AG10803 (cell line): ENCODE measurements at places on chromosomes 2 and 18.

GRCh38 chr2:183838295-183838694 is 714.1 kb downstream of the NUP35 start:
- no peak for DNase-seq

DNA sequence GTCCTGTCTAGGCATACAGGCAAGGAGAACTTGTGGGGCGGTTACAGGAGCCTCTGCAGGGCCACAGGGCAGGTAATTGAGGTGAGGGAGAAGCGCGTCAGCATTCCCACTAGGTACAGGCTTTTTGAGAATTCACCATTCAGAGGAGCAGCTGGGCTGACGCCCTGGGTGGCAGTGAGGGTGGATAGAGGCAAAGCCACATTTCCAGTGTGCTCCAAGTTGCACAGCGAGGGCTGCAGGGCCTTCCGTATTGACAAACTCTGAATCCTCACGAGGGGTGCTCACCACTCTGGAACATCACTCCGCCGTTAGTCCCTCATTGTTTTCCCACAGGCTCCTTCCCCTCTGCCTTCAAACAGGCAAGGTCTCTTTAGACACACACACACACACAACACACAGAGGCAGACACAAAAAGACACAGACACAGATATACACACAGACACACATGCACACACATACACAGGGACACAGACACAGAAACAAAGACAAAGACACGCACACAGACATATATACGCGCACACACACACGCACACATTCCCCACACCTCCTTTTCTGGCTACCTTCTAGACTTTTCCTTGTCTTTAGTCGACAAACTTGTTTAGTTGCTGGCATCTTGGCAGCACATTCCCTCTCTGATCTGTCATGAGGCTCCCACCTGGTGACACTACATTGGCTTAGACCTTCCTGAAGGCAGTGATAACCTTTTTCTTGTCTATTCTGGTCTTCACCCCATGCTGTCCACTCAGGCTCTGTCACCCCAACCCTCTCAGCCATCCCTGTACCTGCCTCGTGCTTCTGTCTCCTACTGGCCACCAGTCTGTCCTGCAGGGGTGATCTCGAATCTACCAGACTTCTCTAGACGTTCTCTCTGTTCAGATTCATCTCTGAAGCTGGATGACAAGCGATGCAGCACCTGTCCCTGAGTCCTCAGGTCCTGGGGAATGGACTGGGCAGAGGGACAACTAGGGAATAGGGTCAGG is 136.8 kb downstream of the ALPK2 start:
- no peak for DNase-seq

- no peak for DNase-seq
Observed at GRCh38 chr2:30287857-30288513, 56.7 kb downstream of the LBH start.

GRCh38 chr2:19800796-19801195 is 101.0 kb downstream of the TTC32 start:
- no peak for DNase-seq

DNA sequence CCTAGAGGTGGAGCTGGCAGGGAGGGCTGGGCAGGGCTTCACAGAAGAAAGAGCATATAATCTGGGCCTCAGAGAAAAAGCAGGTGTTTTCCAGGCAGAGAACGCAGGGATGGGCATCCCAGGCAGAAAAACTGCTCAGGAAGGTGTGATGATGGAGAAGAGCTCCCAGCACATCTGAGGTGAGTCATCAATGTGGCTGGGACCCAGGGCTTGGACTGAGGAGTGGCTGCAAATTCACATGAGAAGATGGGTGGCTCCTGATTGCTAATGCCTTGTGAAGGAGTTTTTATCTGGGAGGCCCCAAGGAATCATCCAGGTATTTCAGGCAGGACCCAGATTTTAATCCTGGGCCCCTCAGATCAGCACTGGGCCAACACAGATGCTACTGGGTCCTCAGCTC is 10.2 kb downstream of the IL1F10 start:
- DNase-seq = no peak

DNA sequence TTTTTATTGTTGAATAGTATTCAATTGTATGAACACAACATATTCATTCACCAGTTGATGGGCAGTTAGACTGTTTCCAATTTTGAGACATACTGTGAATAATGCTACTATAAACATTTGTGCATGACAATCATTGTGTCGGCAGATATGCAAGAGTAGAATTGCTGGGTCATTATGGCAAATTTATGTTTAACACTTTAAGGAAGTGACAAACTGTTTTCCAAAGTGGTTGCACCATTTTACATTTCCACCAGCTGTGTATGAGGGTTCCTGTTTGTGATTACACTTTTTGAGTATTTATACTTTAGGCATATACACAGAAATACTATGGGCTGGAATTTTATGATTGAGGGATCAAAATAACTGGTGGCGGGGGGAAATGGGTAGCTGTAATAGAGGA is 61.2 kb downstream of the MAP4K3 start:
- no peak for DNase-seq

DNA sequence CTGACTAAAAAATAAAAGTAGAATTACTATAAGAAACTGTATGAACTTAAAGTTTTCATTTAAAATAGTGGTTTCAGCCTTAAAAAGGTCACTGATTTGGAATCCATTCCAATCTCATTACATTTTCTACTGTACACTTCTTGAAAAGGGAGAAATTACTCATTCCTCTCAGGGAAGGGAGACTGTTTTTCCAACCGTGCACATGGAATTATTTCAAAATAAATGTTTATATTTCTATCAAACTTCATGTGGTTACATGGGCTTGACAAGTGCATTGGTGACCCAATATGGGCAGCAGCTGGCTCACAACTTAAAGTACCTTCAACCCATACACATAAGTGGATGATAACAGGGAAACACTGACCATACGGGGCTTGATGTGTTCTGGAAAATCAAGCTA is 324.5 kb upstream of the THUMPD2 start:
- DNase-seq = peak; percentile 78

- no peak for DNase-seq
Observed at GRCh38 chr18:32270341-32270740, 80.5 kb downstream of the MEP1B start.

- no peak for DNase-seq
Observed at GRCh38 chr2:69969991-69970390, 8.6 kb upstream of the ASPRV1 start.

DNA sequence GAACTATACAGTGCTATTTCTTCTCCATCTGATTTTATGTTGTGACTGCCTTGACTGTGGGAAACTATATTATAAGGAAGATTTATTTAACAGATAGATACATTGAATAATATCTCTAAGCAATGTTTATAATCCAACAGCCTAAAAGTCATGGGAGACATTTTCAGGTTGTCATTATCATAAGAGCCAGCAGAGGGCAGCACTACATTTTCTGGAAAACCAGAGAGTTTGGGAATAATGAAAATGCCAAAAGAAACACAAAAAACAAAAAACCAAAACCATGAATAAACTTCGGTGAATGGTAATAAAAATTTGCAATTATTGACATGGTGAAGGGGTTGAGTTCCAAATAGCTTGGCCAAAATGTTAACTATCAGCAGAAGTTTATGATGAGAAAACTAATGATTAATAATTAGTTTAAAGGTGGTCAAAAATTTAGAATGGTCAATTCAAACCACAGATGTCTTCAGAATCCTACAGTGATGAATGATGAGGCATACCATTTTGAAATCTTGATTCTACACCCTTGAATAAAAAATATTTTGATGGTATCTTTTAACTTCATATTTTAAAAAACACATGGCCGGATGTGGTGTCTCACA is 4.7 kb downstream of the EEF1B2 start:
- DNase-seq = peak; percentile 38

DNA sequence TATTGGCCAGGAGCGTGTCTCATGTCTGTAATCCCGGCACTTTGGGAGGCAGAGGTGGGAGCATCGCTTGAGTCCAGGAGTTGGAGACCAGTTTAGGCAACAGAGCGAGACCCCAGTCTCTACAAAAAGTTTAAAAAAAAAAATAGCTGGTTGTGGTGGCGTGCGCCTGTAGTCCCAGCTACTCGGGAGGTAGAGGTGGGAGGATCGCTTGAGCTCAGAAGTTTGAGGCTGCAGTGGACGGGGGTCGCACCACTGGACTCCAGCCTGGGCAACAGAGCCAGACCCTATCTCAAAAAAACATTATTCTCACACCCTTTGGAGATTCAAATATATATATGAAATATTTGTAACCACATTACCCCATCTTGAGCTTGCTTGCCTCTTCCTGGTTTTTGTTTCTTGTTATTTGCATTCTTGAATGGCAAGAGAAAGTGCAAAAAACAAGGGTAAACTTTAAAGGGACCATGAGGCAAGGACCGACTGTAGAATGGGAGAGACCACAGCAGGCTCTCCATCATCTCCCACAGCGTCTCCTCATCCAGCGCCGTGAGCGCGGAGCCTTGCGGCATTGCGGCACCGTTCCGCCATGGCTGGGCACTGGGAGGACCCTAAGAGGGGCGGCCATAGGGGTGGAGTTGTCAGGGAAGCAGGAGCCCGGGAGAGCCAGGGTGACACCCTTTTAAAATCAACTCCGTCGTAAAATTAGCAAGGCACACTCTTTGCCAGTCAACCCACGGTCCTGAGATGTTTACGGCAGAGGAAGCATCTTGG is 1.4 kb downstream of the ELP2 start:
- DNase-seq = no peak

GRCh38 chr18:2324459-2324858 is 246.8 kb downstream of the METTL4 start:
- DNase-seq = no peak

DNA sequence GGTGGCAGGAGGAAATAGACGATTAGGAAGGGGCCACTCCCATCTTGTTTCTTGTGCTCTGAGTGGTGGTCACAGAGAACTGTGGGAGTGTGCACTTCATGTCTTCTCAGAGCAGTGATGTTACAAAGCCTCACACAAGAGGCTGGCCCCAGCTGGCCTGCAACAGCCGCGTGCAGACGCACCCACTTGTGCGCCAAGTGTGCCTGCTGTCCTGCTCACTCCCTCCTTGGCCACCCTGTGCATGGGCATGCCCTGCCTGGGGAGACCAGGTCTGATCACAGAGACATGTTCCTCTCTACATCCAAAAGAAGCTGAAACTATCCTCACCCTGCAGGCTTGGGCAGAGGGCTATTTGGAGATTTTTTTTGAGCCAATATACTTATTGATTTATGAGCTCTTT is 108.4 kb downstream of the MRO start:
- DNase-seq = no peak

GRCh38 chr2:158407031-158407430 is 49.5 kb downstream of the CCDC148 start:
- DNase-seq = peak; percentile 23

DNA sequence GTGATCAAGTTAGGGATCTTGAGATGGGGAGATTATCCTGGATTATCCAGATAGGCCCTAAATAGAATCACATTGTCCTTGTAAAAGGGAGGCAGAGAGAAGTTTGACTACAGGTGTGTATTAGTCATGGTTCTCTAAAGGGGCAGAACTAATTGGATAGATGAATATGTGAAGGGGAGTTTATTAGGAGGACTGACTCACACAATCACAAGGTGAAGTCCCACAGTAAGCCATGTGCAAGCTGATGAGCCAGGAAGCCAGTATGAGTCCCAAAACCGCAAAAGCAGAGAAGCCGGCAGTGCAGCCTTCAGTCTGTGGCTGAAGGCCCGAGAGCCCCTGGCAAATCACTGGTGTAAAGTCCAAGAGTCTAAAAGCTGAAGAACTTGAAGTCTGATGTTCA is 275.8 kb downstream of the KCNS3 start:
- peak; percentile 28 for DNase-seq

DNA sequence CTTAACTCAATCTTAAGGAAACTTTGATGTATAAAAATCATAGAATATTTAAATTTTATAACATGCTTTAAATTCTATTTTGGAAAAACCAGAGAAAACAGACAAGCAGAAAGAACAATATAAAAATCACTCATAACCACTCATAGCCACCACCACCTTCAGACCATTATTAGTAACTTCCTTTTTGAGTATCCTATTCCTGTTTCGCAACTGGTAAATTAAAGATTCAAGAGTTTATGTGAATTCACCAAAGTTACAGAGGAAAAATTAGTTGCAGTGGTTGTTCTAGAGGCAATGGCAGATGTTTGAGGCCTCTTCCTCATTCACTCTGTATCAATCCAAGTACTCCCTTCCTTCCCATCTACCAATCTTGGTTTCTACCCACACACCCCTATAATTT is 49.3 kb upstream of the PROKR1 start:
- DNase-seq = no peak

DNA sequence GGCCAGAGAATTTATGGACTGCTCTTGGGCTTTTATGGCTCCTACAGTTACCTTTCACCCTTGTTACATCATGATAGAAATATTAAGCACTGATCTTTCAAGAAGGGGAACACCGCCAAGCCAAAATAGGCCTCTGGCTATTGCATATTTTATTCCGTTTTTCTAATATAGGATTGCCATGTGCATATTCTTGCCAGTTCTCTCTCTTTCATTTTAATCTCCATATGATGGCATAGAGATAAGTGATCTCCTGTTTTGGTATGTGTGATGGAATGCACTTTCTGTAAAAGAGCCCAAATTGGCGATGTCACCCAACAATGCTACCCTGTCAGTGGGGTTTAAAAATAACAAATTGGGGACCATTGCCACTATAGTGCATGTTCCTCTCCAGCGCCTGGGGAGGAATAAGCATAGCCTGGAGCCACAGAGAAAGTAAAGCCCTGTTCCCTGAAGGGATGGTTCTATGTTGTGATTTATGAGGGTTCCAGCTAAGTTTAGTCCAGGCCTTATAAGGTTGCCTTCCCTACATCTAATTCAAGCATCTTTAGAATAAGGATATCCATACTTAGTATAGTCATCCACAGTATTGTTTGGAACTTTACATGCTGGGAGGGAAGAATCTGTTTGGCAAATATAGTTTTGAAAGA is 26.9 kb downstream of the CMPK2 start:
- no peak for DNase-seq

- no peak for DNase-seq
Observed at GRCh38 chr2:167784084-167784425, 463.3 kb downstream of the STK39 start.

DNA sequence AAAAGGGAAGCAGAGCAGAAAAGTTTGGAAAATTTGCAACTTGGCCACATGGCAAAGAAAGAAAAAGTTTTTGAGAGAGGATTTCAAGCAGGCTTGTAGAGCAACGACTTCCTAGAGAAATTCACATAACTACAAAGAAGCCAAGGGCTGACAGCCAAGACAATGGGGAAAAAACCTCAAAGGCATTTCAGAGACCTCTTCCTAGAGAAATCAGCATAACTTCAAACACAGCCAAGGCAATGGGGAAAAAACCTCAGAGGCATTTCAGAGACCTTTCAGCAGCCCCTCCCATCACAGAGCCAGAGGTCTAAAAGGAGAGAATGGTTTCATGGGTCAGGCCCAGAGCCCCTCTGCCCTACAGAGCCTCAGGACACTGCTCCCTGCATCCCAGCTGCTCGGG is 7.2 kb downstream of the ADI1 start:
- DNase-seq = peak; percentile 21

DNA sequence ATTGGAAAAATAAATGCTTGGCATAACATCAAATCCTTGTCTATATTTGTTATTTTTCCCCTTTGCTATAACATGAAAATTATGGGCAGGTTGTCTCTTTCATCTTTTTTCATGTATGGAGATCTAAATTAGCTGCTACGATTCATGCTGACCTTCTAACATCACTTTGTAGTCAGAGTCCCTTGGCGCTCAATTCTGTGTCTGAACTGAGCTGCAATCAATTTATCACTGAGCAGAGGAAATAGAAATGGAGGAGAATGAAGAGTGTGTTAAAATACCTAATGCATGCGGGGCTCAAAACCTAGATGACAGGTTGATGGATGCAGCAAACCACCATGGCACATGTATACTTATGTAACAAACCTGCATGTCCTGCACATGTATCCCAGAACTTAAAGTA is 168.9 kb downstream of the CDH7 start:
- DNase-seq = no peak
